ENCODE measurements at places on chromosomes 11 and 22.

GRCh38 chr22:27715106-27715505 is 86.5 kb downstream of the MN1 start:
- no peak for DNase-seq

DNA sequence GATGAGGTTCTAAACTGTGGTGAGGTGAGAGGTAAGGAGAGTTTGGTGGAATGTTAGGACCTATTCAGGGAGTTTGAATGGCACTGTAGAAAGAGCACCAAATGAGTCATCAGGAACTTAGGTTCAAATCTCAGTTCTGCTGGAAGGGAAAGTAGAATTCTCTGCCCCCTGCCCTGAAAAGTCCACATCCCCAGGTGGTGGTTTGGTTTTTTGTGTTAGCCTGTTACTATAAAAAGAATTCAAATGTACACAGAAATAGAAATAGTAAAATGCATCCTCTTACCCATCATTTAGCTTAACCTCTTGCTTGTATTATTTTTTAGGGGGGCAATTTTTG is 20.2 kb downstream of the PPFIBP2 start:
- no peak for DNase-seq

GRCh38 chr11:46363031-46363407 is 15.8 kb downstream of the DGKZ start:
- no peak for DNase-seq

DNA sequence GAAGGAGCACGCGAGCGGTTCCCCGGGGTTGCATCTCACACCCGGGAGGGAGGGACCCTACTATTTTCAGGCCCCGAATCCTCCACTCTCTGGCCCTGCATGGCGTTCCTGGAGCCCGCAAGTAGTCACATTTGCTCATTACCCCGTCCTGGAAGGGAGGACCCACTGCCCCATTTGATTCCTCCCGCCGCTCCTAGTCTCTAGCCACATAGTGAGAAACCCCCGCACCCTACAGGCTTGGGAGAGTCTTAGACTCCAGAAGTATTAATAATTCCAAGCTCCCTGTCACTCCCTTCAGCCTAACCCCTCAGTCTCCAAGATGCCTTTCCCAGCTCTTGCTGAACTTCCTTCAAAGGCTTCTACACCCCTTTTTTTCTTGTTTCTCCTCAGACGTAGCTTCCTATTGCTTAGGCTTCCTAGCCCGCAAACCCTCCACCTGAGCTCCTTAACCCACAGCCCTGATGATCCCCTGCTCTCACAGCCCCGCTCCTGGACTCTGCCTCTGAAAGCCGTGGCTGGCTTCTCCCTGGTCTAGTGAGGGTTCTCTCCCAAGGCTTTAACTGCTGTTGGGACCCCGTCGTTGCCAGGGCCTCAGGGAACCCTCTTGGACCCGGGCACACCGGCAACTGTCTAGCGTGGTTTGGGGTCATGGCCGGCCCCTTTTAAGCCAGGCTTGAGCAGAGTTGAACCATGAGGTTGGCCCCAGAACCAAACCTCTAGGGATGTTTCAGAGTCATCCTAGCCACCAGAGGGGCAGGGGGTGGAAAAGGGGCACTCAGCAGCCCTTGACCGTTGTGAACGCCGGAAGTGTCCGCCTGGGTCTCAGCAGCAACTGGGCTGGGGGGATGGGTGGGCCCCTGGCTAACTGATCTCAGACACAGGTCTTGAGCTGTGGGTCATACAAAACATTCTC is 862 bp downstream of the GGA1 start:
- DNase-seq: no peak

DNA sequence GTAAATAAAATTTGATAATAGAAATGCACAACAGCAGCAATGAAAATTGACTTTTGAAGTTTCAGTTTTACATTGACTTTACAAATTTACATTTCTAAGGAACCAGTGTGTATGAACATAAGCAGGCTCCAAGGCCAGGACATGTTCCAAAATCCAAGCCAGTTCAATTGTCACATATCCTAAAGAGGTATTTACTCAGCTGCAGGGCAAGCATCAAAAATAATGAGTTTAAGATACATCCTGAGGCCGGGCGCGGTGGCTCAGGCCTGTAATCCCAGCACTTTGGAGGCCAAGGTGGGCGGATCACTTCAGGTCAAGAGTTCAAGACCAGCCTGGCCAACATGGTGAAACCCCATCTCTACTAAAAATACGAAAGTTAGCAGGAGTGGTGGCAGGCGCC is 39.0 kb upstream of the AKIP1 start:
- no peak for DNase-seq

DNA sequence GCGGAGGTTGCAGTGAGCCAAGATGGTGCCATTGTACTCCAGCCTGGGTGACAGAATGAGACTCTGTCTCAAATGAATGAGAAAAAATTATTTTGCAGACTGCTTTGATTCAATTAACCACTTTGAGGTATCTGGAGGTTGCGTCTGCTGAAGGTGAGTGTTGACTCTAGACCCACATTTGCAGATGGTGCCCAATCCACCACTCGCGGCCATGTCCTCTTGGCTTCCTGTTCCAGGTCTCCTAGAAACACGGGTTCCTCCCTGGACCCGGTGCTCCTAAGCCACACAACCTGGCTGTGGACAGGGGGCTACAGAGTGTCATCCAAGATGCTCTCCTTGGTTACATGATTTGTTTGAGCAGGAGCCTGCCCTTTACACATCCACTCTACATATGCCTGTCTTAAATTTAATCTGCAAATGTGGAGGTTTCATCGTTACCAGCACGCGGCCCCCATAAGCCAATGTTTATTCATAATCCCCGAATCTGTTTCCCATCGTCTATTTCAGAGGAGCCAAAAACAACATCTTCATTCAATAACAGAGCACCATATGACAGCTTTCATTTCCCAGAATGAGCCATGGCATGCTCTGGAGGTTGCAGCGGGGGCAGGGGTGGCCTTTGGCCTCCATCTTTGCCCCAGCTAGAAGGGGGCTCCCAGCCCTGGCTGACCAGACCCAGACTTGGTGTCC is 377.2 kb downstream of the CTTN start:
- no peak for DNase-seq

DNA sequence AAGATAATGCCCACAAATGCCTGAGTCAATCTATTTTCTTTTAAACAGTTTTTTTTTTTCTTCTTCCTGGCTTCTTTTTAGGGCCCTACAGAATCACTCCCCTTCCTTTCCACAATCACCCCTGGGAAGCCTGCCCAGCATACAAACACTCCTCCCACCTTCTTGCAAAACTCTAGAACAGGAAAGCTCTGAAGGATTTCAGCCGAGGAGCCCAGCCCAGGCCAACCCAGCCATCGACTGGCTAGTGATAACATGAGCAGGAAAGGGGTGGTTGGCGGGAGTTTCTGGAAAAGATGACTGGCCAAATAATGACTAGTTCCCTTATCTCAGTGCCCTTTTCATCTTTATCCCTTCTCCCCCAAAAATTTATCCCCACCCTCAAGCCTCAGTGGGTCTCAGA is 68.2 kb downstream of the USP35 start:
- DNase-seq: no peak

- DNase-seq: no peak
These were observed 10.4 kb upstream of the LINC01488 start for GRCh38 chr11:69470793-69471728.

- no peak for DNase-seq
These were observed 349.1 kb upstream of the PITPNB start for GRCh38 chr22:28268171-28268570.

DNA sequence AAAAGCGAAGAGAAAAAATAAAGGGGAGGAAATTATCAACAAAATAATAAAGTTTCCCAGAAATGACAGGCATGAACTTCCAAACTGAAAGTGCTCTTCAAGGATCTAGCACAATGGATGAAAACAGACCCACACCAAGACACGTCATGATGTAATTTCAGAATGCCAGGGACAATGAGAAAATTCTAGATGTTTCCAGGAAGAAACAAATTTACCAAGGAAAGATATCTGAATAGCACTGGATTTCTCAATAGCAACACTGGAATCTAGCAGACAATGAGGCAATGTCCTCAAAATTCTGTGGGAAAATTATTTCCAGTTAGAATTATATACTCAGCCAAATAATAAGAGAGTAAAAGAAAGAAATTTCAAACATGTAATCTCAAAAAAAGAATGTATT is 46.0 kb downstream of the DENND5A start:
- no peak for DNase-seq

DNA sequence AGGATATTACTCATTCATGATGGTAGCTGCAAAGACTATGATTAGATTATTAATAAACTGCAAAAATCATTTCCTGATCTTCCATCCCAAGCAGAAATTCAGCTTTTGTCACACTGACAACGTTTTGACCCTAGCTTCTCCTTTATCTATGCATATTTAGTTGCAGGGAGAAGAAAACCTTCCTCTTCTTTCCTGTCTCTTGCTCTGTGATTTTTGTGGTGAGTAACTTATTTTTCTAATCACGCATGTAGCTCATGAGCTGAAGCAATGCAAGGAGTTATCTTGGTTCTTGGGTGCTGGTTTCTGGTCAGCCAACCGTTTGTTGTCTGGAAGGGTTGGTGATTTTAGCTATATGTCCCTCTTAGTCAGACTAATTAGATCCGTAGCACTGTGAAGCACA is 56.4 kb downstream of the FDX1 start:
- DNase-seq: no peak

DNA sequence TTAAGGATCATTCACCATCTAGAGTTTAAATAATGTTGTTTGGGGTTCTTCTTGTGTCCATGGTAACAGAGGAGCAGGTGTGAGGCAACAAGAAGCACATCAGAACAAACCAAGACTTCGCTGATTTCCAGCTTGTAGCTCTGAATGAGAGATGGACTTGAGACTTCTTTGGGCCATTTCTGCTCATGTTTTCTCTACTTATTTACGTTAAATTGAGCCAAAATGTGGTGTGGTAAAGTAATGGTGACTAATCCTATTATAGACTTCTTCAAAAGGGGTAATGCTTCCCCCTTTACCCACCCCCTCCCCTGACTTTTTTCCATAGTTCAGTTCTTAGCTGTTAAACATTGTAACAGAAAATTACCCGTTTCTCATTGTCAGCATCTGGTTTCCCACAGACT is 65.2 kb downstream of the CSTPP1 start:
- DNase-seq: no peak

DNA sequence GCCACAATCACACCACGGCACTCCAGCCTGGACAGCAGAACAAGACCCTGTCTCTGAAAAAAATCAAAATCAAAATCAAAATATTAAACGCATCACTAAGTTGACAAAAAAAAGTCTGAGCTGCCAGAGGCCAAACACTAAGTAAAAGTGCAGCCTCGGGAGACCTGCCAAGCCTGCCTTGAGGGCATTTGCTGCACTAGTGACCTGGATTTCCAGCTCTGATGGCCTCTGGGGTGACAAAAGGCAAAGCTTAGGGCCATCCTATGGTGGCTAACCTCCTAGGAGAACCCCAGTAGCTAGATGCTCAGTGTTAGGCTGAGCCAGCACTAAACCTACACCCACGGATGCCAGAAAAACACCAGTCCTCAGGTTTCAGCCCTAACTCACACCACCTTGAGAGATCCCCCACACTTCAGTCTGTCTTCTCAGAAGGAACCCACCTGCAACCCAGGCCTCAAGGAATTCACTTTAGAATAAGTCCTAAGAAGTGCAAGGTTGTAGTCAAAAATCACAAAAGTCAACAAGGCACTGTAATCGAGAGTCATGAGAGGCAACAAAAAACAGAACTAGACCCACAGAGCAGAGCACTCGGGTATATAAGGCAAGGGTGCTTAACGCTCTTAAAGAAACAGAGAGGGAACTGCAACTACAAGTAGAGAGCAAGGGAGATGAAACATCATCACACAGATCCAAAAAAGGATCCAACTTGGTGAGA is 28.6 kb downstream of the GNB1L start:
- DNase-seq: no peak

- no peak for DNase-seq
These were observed 142.5 kb downstream of the LDLRAD3 start for GRCh38 chr11:36086366-36086765.

- no peak for DNase-seq
These were observed 14.7 kb downstream of the PHF21B start for GRCh38 chr22:44995105-44995514.

GRCh38 chr11:119891055-119891768 is 162.2 kb upstream of the NECTIN1 start:
- no peak for DNase-seq

GRCh38 chr11:19646308-19646707 is 66.3 kb upstream of the NAV2 start:
- DNase-seq: no peak

GRCh38 chr11:101096036-101096704 is 33.4 kb downstream of the PGR start:
- DNase-seq: no peak

DNA sequence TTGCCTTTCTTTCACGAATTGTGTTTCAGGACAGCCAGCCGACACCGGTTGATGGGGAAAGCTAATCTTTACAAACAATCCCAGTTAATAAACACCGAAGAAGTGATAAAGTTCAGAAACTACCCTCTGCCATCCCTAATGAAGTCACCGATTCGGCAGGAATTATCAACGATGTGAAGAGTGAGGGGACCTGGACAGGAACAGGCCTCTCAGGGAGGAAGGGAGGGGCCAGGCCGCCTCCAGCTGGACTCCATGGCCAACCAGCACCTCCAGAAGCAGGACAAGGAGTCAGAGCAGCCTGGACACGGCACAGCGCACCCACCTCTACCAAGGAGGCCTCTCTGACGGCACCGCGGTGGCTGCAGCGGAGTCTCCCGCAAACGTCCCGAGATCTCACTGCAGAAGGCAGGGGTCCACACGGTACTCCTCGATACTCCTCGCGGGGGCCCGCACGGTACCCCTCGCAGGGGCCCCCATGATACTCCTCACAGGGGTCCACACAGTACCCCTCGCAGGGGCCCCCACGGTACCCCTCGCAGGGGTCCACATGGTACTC is 3.9 kb downstream of the TOLLIP start:
- DNase-seq: no peak

- DNase-seq: peak; percentile 6
These were observed 93.6 kb downstream of the CTTN start for GRCh38 chr11:70491696-70492472.

- no peak for DNase-seq
These were observed 676.0 kb downstream of the NTM start for GRCh38 chr11:132046288-132046865.

- no peak for DNase-seq
These were observed 24.4 kb downstream of the DDI1 start for GRCh38 chr11:104060820-104061219.

- DNase-seq: no peak
These were observed 24.1 kb upstream of the GRAMD4 start for GRCh38 chr22:46596032-46596441.

- DNase-seq: peak; percentile 100
These were observed 59.0 kb upstream of the WNT7B start for GRCh38 chr22:46035742-46036557.

- peak; percentile 9 for DNase-seq
These were observed 2.3 kb downstream of the GATD1 start for GRCh38 chr11:774873-775592.

Data from glutamatergic neuron (in vitro differentiated cells).